ENCODE measurements at places on chromosomes 2 and 18. TPM values are rescaled to one million over a fixed set of nuclear protein-coding genes. Genes with fewer than 3 reads are reported as not detected.

The RAD51AP2 gene
- total RNA-seq: not detected

DNA sequence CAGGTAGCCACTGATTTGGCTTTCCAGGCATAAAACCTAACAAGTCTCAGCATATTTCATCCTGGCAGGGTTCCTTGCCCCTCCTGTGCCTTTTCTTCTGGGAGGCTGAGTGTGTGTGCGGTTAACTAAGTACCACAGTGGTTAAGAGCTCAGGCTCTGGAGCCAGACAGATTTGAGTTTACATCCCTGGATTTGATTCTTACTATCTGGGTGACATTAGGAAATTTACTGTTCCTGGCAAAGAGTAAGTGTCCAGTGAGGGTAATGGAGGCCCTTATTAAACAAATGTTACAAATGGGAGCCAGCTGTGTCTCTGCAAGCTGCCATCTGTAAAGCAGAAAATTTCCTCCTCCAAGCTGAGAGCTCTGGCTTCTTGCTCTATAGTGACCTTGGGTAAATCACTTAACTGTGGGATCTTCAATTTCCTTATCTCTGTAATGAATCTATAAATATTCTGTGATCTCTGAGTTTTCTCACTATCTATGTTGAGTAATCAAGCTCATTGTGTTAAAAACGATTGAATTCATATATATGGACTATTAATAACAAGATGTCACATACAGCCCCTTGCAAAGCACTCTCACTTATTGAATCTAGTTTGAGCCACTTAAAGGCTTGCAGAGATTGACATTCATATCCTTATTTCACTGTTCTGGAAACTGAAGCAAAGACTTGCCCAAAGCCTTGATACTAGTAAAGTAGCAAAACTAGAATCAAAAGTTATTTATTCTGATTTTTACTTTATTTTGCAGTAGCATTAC is 6.5 kb upstream of the COBLL1 start:
- DNase-seq: no peak

DNA sequence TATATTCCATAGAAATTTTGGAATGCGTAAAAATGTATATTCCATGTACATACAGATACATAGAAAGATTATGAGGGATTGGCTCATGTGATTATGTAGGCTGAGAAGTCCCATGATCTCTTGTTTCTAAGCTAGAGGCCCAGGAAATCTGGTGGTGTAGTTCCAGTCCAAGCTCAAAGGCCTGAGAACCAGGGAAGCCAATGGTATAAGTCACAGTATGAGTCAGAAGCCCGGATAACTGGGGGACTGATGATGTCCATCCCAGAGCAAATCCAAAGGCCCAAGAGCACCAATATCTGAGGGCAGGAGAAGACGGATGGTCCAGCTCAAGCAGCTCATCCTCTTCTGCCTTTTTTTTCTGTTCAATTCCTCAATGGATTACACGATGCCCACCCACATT is 385.0 kb upstream of the KLHL29 start:
- peak; percentile 35 for DNase-seq

DNA sequence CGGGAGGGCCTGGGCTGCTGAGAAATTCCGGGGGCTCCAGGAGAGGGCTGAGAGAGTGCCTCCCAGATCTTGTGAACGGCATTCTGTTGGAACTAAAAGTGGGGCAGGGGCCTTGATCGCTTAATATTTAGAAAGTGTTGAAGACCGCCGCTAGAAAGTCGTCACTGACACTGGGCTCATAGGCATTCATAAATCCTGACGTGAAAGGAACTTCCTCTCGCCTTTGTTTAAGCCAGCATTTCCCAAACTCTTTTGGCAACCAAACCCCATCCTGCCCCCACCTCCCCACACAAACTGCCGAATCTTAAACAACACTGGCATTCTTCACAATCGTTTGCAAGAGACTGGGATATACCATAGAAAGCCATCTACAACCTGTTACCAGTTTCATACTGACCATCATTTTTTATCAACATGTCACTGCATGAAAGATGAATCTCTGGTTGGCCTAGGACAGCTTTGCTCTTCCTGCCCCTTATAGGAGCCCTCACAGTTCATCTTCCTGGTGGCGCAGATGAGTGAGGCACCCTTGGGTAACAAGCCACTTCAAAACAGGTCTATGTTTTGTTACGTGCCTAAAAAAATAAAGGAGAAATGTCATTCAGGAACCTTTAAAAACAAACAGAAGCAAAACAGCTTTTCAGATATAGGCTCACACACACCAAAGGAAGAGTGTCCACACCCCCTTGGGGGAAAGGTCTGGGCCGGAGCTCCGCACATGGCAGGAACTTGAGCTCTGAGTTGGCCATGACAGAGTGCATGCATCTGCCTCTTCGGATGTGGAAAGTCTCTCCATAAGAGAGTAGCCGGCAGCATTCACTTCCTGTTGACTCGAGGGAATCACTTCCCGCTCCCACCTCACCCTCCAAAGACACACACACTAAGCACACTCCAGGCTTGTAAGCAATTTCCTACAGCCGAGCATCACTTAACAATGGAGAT is 13.0 kb downstream of the MTERF4 start:
- DNase-seq: no peak

The CD8B gene
- not detected for total RNA-seq

The EN1 gene
- total RNA-seq: 7.0 TPM

GRCh38 chr2:236748801-236749200 is 179.2 kb downstream of the ACKR3 start:
- DNase-seq: peak; percentile 21

The CIB4 gene
- not detected for total RNA-seq

DNA sequence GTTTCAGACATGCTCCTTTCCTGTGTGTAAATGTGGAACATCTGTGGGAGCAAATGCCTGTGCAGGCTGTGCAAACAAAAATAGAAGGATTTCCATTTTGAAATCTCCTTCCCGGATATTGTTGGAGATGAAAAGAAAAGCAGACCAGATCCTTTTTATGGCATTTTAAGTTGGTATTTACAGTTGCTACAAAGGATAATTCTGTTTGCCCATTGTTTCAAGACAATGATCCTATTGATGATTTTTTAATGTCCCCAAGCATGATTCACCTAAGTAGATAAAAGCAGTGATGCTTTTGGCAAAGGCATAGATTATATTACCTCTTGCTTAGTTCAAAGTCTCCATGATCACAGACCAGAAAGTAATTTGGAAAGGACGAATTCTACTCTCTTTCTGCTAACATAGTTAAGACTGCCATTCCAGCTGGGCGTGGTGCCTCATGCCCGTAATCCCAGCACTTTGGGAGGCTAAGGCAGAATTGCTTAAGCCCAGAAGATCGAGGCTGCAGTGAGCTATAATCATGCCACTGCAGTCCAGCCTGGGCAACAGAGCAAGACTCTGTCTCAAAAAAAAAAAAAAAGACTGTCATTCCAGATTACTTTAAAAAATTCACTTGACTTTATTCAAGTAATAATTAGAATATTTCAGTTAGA is 209.6 kb upstream of the SLC39A10 start:
- peak; percentile 12 for DNase-seq

DNA sequence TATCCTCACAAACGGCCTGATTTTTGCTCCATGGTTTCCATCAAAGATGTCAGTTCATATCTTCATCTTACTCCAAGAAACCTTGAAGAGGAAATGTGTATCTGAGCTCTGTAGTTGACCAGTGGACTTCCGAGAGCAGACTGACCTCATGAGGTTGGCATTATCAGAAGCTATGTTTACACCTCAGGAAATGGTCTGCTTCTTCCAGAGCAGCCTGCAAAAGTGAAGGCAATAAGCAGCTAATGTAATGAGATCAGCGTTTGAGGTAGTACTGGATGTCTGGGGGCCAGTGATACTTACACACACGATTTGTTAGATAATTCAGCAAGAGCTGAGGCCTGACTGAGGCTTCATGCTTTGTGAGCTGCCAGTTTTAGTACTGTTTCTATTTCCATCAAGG is 189.7 kb downstream of the LRRTM1 start:
- DNase-seq: no peak

The PARD3B gene
- 8.1 TPM for total RNA-seq

- no peak for DNase-seq
Observed at GRCh38 chr2:71486881-71487640, 33.7 kb downstream of the DYSF start.

The CPLX4 gene
- not detected for total RNA-seq

DNA sequence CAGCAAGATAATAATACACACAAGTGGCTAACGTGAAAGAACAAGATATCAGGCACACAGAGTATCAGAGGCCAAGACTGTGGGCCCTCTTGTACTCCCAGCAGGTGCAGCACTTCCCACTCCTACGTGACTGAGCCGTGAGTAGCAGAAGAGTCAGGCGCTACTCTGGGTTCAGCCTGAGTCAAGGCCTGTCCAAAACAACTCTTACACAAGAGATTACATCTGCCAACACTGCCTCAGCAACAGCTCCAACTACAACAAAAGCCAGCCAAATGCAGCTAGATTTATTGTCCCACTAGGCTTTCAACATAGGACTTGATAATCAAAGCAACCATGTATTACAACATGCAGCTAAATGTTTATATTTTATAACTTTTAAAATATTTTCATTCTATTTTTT is 56.2 kb downstream of the ITSN2 start:
- peak; percentile 90 for DNase-seq

DNA sequence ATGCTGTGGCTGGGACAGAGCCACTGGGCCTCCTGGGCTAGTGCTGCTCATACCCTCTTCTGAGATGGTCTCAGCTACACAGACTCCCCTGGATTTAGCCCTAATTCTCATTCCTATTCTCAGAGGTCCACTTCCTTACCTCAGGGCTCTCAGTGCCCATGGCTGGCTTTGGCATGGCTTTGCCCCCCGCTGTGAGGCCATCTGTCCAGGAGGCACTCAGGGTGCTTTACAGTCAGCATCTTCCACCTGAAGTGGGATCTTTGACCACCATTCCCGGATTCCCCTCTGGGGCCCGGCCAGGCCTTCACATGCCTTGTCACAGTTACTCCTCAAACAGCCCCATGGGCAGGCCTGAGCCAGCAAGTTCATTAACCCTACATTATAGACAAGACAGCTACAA is 161.8 kb downstream of the CELF4 start:
- DNase-seq: no peak

- no peak for DNase-seq
Observed at GRCh38 chr2:129444751-129445150, 534.7 kb upstream of the RAB6C start.

DNA sequence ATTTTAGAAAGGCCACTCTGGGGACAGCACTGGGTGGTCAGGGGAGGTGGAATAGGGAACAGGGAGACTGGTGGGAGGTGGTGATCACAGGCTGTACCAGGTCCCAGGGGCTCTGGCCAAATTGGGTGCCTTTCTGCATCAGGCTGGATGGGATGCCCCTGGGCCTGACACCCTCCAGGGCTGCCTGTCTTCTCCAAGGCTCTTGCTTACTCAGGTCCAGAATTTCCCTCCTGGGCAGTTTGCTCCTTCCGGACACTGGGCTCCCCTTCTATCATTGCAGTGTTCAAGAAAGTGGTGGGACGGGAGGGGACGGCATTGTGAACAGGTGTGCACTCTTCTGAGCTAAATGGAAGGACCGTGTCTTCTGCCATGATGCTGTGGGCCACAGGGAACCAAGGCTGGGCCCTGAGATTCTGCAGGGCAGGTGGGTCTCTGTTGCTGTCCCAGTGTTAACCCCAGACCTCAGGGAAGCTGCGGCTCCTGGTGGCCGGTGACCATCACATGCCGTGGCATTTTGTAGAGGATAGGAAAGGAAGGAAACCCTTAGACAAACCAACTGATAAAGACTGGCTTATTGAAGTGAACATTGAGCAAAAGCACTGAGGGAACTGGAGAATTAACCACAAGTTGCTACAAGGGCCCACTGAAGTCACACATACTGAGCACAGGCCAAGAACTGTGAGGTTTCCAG is 93.7 kb upstream of the HS6ST1 start:
- no peak for DNase-seq
